GM12891 (cell line): ENCODE measurements at places on chromosomes 1 and 21.

- DNase-seq: no peak
Measured at GRCh38 chr1:242083742-242084141, 84.8 kb upstream of the MAP1LC3C start.

GRCh38 chr1:201703621-201704438 lies 125.1 kb upstream of the IPO9 start:
- peak; percentile 80 for DNase-seq

GRCh38 chr1:85202092-85202863 lies 1.5 kb upstream of the SYDE2 start:
- no peak for DNase-seq

GRCh38 chr1:243343970-243344937 lies 88.4 kb downstream of the SDCCAG8 start:
- DNase-seq: no peak

DNA sequence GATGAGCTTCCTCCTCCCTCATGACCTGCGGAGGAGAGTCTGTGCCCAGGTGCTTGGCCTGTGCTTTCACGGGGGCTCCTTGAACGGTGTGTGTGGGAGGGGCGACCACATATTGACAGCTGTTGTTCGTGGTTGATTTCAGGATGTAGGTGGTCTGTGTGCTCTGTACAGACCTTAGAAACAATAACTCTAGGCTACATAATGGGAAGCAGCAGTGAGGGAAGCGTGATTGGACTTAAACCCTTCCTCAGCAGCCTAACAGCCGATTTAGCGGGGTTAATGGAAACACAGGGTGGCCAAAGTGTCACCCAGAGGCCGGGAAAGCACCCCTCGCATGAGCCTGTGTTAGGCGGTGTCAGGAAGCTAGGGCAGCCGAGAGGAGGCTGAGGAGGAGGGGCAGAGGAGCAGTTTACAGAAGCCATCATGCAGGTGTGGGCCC lies 56.0 kb downstream of the TBCE start:
- DNase-seq: peak; percentile 29

DNA sequence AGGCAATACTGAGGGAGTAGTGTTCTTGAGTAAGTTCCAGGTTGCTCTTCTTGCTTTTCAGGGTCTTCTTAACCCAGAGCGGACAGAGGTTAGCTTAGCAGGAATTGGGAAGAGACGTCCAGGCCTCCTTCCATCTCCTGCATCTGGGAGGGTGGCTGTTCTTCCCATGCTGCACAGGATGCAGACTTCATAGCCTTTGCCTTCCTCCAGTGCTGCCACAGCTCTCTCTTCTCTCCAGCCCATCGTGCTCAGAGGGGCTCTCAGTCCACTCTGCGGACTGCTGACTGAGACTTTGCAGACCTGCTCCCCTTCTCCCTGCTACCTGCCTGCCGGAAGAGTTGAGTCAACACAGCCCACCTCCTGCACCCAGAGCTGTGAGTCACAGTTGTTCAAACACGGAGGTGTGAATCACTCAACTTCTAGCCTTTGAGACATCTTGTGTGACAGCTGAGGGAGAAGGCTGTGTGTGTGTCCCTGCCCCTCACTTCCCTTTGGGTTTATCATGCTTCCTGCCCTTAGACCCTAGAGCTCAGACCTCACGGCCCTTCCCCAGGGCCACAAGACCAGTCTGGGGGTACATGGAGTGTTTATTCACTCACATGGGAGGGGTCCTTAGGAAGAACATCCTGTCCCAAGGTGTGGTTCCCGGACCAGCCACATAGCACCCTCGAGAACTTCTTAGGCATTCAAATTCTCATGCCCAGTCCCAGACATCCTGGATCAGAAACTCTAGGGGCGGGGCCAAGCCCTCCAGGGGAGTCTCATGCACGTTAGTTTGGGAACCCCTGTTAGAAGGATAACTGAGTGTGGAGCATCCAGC lies 158.3 kb upstream of the CACNA1E start:
- DNase-seq: no peak

DNA sequence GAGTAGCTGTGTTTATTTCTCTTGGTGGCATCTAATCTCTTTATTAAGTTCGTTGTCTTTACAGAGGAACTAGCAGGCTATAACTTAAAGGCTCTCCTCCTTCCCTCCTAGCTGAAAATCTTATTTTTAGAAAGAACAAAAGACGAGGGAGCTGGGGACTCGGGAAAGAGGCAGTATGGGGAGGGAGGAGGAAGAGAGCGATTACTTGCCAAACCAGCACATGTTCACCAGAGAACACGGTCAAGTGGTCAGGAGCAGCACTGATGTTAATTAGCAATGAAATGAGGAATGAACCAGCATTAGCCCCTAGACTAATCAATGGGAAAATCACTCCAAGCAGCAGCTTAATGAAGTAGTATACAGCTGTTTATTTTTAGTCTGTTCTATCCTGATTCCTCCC lies 171.3 kb upstream of the ESRRG start:
- DNase-seq: no peak

GRCh38 chr1:90273241-90273774 lies 278.4 kb downstream of the ZNF326 start:
- DNase-seq: no peak

GRCh38 chr1:116502671-116503314 lies 68.0 kb downstream of the CD58 start:
- no peak for DNase-seq

DNA sequence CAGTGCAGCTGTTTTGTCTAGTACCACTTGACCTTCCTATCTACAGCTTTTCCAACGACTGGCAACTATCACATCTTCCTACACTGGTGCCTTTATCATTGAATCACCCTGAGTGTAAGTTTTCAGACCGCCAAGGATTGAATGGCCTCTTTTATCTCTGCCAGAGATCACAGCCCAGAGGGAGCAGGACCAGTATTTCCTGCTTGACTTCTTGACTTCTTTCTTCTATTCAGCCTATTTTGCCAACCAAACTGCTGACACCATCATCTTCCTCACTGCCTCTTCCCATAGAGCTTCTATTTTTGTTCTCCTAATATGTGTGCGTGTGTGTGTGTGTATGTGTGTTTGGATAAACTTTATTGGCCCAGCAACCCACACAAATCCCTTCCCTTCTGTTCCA lies 53.8 kb downstream of the SERBP1 start:
- DNase-seq: no peak

DNA sequence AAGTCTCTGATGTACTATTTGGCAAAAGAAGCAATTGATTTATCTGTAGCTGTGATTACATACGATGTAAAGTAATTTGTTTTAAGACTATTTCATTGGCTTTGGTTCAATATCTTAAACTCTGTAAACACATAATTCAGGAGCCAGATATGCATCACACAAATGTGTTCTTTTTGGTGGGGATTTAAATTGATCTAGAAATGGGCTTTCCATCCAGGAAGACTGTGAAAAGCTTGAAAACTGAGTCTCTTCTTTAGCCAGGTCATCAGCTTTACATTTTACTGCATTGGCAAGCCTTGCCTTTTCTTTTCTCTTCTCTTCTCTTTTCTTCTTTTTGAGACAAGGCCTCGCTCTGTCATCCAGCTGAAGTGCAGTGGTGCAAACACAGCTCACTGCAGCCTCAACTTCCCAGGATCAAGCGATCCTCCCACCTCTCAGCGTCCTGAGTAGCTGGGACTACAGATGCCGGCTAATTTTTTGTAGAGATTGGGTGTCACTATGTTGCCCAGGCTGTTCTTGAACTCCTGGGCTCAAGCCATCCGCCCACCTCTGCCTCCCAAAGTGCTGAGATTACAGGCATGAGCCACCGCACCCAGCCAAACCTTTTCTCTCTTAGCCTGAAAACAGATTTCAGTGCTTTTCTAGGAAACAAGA lies 1.4 kb downstream of the RCAN3 start:
- DNase-seq: no peak
